Fibroblast of skin of back (primary cell): ENCODE measurements at places on chromosomes 2 and 18.
A peak's percentile ranks its signal among the peaks of the same experiment; 100 is the strongest.

- DNase-seq, result peak; percentile 90
These were observed 35.7 kb downstream of the THUMPD2 start for GRCh38 chr2:39743269-39743776.

DNA sequence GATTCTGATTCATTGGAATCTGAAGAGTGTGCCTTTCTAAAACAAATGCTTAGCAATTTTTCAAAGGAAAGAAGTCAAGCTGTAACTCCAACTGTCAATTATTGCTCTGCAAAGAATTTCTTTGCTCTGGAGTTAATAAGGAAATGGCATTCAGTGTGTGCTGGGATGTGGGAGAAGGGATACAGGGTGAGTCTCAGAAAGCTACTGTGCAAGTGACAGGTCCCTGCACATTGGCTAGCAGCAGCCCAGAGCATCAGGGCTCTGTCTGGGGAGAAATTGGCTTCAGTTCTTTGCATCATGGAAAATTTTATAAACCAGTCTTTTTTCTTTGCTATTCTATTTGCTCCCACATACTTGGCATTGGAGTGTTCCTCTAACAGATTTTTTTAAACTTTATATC is 1.1 kb upstream of the SYT4 start:
- no peak for DNase-seq

DNA sequence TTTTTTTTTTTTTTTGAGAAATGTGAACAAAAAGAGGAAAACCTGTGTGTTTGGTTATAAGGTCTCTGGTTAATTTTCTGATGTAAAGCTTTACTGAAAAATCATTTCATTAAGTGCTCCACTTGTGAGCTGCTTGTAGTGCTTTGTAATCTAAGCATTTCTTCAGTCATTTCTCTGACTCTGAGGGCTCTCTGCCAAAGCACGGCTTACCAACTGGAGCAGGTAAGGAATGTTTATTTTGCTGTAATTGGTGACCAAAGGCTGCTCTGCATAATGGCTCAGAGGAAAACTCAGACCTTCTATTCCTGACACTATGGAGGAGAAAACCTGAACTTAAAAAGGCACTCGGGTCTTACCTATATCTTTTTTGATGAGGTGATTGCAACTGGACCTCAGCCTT is 848.8 kb downstream of the MBD2 start:
- DNase-seq, result no peak

- no peak for DNase-seq
These were observed 14.8 kb downstream of the TRABD2A start for GRCh38 chr2:84866122-84866521.

DNA sequence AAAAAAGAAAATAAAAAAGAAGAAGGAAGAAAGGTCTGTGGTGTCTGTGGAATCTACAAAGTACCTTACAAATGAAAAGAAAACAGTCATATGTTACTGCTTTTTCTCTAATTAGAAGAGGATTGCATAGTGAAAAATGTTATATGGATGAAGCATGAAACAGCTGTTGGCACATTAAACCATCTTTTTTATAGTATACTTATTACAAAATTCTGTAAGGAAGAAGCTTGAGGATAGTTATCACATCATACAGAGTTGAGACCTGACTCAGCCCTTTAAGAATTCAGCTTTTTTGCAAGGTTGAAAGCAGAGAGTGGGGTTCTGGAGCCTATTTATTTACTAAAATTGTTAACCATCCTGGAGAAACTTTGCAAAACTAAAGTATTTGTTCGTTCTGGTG is 222.7 kb downstream of the PHLPP1 start:
- peak; percentile 12 for DNase-seq

- no peak for DNase-seq
These were observed 23.6 kb upstream of the CATIP start for GRCh38 chr2:218332920-218333645.

DNA sequence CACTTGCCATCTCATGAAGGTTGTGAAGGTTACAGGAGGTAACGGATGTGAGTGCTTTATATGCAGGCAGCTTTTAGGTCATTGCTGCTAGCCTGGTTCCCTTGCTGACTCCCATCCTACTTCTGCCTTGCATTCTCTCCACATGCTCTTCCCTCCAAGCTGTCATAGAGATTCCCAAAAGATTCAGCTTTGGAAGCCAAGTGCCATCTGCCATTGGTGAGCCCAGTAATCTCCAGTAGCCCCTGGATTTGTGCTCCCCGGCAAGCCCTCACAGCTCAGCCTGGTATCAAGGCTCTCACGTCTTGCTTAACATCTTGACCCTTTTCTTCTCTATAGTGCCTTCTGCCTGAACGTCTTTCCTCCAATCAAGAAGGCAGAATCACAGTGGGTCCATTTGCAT is 61.6 kb downstream of the MYT1L start:
- no peak for DNase-seq

DNA sequence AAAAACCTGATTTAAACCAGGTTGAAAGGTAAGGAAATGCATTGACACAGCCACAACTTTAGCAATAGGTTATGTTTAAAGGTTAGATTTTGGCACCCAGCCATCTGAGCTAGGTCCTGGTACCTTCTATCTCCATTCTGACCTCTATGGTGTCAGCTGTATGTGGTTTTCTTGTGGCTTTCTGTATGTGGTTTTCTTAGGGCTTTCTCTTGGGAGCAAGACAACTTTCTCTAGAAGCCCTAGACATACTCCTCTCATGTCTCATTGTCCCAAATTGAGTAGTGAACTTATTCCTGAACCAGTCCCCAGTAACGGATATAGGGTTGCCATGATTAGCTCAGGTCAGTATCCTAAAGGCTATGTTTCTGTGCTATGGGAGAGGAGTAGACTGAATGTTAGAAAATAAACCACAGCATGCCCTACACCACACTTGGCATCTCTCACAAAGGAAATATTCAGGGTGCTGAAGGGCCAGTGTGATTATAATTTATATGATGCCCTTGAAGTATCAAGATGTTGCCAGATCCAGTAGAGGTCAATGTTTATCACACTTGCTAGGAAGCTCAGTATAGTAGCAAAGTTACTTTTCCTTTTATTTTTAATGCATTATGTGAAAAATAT is 176.1 kb downstream of the CAPN13 start:
- peak; percentile 46 for DNase-seq

DNA sequence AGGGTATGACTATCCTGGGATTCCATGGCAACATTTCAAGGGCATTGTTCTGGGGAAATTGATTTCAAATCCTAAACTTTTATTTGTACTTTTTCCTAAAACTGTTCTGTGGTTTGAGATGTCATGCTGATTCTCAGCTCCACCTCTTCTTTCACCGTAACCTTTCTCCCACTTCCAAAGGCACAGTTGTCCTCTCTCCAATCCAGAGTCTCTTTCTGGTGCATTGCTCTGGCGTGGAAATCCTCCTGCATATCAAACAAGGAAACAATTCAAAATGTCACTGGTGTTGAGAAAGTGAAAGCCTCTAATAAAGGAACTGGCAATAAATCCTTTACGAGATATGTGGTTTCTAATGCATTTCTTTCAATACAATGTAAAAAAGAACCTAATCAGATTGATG is 155.1 kb upstream of the CDH2 start:
- no peak for DNase-seq

DNA sequence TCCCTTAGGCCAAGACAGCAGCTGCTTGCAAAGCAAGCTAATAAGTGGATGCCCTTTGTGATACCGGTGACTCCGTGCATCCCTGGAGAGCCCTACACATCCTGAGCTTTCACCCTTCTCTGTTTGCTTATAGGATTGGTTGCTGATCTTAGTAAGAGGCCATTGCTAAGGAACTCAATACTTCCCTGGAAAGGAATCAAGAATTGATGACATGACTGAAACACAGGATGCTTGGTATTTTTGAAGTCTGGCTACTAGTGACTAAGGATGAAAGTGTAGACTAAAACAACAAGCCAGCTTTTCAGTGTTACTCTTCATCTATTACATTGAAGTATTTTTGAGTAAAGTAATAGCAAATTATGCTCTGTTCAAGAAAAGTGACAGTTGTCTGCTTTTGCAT is 123.0 kb upstream of the SERPINE2 start:
- DNase-seq, result peak; percentile 94

GRCh38 chr2:182718459-182718858 is 2.4 kb downstream of the DNAJC10 start:
- no peak for DNase-seq

DNA sequence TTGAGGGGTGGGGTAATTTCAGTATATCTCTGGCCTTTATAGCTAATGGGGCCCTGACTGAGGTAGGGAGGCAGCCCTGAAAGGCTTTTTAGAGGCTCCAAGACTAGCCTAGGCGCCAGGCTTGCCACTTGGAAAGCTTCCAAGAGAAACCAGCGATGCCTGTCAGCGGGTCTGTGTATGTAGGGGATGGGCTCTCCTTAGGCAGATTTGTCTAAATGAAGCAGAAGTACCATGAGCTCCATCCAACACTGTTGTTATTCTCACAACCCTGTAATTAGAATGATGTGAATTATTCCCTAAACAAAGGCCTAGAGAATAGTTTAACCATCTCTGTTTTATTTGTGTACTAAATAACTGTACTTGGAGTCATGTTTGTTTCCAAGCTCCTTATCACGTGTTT is 138.1 kb downstream of the B3GNT2 start:
- DNase-seq, result no peak

GRCh38 chr18:52570975-52571374 is 231.0 kb downstream of the DCC start:
- peak; percentile 59 for DNase-seq

DNA sequence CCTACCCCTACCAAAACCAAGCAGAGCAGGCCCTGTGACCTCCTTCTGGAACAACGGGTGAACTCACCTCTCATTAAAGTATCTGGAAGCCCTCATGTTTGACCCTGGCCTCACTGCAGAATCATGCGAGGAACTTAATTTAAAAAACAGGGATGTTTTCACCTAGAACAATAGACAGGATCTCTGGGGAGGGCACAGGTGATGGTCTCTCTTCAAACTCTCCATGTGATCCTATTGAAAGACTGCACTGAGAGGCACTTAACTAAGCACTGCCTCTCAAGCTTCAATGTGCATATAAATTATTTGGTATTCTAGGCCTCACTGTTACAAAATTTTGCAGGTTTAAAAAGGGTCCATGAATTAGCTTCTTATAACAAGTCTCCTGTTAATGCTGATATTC is 7.5 kb downstream of the ZNF519 start:
- no peak for DNase-seq

- DNase-seq, result no peak
These were observed 38.5 kb downstream of the NPHP1 start for GRCh38 chr2:110166266-110166665.

- DNase-seq, result no peak
These were observed 143.3 kb downstream of the PDE1A start for GRCh38 chr2:182283512-182283911.

DNA sequence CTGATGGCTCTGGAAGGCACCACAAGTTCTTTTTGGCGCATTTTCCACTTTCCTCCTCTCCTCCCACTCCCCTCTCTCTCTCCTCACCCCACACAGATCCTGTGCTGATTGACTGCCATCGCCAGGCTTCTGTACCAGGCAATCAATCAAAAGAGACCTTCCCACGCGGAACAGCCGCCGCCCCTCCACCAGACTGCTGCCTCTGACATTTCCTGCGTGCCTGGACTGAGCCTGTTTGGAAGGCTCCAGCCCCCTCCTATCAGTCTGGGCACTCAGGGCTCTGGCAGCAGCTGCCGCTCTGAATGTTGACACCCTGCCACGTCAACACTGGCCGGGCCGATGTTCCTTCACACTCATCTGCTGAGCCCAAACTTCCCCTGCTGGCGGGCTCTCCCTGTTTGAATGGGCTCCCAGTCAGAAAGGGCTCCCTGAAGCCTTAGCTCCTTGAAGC is 467.7 kb downstream of the EPHA4 start:
- DNase-seq, result peak; percentile 11

DNA sequence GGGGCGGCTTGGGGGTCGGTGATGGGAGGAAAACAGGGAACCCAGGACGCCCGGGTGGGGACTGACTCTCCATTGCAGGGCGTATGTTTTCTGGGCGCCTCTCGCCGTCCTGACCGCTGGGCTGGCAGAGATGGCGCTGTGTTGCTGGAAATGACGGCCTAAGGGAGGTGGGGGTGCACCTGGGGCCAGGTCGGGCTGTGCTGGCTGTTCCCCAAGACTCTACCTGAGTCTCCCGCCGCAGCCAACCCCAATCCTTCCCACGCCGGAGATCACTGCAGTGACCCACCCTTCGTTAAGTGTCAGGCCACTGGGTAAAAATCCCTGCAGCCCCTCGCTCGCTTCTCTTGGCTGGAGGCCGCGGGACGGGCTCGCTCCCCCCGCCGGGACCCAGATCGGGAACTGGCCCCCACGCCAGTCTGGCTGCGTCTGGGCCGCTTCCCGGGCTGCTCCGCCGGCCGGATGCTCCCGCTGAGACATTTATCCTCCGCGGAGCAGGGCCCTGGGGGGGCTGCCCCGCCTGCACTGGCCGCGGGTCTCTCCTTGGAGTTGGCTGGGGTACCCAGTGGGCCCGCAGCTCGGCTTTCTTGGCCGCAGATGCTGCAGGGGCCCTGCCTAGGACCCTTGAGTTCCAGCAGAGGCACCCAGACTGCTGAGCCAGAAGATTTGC is 7.8 kb upstream of the ARMC9 start:
- DNase-seq, result peak; percentile 54

GRCh38 chr2:37402636-37403035 is 58.2 kb downstream of the QPCT start:
- no peak for DNase-seq

DNA sequence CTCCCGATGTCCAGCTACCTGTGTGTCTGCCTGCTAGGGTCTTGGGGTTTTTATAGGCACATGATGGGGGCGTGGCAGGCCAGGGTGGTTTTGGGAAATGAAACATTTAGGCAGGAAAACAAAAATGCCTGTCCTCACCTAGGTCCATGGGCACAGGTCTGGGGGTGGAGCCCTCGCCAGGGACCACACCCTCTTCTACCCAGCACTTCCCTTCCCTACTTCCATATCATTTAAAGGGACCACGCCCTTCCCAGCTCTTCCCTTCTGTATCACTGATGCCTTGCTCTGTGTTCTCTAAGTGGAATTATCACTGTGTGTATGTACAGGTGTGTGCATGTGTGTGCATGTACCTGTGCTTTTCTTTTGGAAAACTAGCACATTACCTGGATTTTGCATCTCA is 6.3 kb downstream of the UGT1A1 start:
- DNase-seq, result no peak

DNA sequence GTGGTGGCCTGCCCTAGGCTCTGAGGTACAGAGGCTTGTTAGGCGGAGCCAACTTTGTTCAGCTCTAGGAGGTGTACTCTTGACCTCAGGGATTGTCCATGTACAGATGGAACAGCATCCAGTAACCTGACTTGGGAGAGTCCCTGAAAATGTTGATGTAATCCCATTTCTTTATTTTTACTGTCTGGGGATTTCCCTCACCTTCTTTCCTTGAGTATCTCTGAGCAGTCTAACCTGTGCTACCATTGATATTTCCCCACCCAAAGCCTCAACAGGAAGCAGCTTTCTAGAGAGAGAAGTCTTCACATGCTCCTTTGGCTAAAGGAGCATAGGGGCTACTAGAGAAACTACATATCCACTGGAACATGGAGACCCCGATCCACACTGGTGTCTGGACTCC is 10.4 kb downstream of the IL36A start:
- DNase-seq, result no peak

GRCh38 chr2:149330127-149331022 is at the start of gene LYPD6:
Gene LYPD6, plus strand, starts transcription at chr2:149330587. Its CDS starts 107,122 bp downstream, at chr2:149437709.
- peak; percentile 83 for DNase-seq

GRCh38 chr2:197300139-197300538 is 10.4 kb downstream of the ANKRD44 start:
- no peak for DNase-seq
